ENCODE measurements at places on chromosomes 12 and 14.
A peak's percentile ranks its signal among the peaks of the same experiment; 100 is the strongest.

- DNase-seq, result peak; percentile 81
Observed at GRCh38 chr12:16349131-16349460, 1.7 kb downstream of the MGST1 start.

DNA sequence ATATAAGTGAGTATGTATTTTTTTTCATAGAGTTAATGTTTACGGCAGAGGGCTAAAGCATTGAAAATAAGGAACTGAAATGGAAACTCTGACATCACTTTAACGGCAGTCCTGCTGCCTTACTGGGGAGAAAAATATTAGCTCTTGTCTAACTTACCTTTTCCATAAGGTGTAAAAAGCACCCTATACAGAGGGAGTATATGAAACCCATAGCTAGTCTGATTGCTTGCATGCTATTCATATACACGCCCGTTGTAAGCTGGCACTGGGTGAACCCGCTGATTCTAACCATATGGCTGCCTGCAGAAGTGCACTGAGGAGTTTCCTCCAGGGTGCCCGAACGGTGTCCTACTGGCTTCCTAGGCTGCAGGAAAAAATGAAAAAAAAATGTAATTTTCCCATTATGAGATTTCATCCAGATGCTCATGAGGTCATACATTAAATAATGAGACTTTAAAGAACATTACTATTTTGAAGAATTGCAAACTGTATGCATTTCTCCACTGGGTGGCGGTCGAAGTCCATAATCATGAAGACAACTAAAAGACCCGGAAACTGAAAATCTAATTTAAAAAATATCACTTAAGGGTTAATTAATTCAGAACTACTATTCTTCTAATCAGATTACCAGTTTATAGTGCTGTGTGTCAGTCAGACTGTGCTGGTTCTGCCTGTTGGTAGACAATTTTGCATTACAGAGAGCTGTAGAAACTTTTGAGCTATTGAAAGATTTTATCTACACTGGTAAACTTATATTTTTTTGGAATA lies 144.7 kb downstream of the ALX1 start:
- DNase-seq, result no peak

GRCh38 chr12:98968896-98969295 lies 323.8 kb downstream of the APAF1 start:
- DNase-seq, result no peak

DNA sequence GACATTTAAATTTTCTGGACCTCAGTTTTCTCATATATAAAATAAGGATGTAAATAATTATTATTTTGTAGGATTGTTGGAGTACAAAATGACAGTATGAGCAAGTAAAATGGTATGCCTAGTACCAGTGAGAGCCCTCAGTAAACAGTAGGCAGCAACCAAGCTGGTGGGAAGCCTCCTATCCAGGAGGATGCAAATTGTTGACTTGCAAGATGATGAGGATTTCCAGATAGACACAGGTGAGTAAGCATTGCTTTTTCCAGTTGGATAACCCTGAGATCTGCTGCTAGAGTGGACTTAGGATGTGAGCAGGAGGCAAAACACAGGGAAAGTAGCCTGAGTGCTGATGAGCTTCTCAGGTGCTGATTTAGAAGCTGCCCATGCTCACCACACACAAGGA lies 28.2 kb upstream of the AMIGO2 start:
- DNase-seq, result no peak

GRCh38 chr12:119208626-119209061 lies 29.9 kb downstream of the HSPB8 start:
- peak; percentile 94 for DNase-seq
